ENCODE measurements at places on chromosomes 6 and 20. TPM values are rescaled to one million over a fixed set of nuclear protein-coding genes. Genes with fewer than 3 reads are reported as not detected.

GRCh38 chr6:34671801-34672656, 24.5 kb downstream of the ILRUN start:
- DNase-seq = no peak

EYS gene
- total RNA-seq = not detected

C6orf163 gene
- total RNA-seq = 0.84 TPM

DNA sequence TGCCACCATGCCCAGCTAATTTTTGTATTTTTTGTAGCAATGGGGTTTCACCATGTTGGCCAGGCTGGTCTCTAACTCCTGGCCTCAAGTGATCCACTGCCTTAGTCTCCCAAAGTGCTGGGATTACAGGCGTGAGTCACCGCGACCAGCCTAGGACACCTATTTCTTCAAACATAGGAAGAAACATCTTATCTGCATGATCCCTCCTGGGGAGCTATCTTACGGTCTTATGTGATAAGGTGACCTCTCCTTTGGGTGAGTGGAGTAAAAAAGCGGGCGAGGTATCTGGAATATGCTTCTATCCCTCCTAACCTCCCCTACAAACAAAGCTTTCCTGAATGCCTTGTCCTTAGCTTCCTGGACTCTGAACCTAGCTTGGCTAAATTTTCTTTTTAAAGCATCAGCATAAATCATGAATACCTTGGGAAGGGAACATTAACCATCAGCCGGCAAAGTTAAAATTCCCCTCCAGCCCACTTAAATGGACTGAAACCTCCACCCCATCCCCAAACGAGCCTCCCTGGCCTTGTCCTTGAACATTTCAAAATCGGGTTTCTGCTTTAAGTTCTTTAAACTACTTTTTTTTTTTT, 24.5 kb downstream of the RIPOR3 start:
- DNase-seq = no peak

KCNB1 gene
- total RNA-seq = 5.2 TPM

DNA sequence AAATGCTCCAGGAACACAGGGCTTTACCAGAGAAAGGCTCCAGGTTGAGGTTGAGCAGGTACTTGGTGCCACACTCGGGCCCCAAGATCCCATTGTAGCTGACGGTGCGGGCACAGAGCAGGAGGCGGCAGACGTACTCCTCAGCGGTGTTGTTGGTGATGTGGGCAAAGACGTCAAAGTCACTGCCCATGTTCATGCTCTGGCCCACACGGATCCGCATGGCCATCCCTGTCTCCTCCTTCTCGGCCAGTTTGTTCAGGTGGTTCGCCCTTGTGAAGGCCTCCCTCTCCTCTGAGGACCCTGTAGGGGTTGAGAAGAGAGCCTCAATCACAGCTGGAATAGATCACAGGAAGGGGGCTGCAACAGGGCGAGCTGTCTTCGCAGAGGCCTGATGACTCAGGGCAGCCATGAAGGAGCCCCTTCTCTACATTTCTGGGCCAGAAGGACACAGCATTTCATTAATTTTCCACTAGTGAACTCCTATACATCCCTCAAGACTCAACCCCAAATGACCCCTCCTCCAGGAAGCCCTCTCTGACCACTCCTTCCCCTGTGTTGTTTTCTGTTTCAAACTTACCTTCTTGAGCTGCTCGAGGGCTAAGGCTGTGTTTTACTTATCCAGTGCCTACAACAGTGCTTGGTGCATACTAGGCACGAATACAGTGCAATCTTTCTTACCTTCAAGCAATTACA, 26.8 kb downstream of the TGM2 start:
- DNase-seq = peak; percentile 82

- no peak for DNase-seq
Observed at GRCh38 chr20:50876816-50877215, 54.4 kb downstream of the ADNP start.

- DNase-seq = no peak
Observed at GRCh38 chr6:135305684-135306083, 124.6 kb downstream of the MYB start.

SUMO4 gene
- total RNA-seq = 1.8 TPM

DNA sequence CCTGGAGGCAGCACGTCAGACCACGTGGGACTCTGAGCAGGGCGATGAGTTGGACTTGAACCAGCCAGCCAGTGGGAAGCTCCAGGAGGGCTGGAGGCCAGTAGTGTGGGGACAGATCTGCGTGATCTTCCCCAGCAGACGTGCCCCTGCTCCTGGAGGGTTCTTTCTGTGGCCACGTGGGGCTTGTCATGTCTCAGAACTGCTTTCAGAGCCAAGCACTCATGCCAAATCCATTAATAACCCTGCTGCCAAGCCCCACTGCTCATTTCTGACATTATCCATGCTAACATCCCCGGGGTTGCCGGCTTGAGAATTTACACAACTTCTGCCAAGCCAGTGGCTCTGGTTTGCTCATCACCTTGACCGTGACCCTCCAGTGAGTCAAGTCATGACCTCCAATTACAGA, 38.3 kb downstream of the SIRPA start:
- DNase-seq = peak; percentile 95

DNA sequence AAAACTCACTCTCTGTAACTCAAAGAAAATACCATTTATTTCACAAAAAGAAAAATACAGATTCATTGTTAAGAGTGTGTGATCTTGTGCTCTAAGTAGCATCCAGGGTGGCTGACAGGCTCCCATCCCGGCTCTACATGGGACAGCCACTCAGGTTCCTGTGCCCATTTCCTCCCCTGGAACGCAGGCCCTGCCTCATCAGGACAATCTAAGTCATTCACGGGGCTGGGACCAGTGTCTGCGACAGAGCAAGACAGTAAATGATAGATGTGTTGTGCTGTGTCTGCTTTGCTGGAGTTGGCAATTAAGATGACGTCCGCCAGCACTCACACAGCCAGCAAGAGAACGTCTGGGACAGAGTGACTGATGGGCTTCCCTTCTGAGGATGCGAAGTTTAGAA, 6.9 kb upstream of the FAM209A start:
- peak; percentile 39 for DNase-seq
